ENCODE measurements at places on chromosomes 13 and 19.

DNA sequence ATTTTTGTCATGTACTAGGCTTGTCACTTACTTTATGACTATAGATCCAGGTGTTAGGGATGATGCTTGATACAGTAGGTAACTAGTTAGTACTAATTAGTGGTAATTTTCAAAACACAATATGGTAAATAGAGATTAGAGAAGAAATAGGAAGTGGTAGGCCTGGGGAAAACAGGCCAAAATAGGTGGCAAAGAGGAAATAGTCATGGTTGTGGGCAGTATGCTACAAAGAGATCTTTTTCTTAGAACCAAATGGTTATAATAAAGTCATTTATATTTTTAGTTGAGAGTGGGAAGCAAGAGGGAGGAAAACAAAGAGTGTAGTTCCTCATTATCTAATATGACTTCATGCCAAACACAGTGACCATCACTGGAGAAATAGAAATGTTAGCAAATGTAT, 9.1 kb upstream of the VWA8 start:
- DNase-seq: no peak

GRCh38 chr13:23081901-23082300, 98.9 kb upstream of the SGCG start:
- no peak for DNase-seq

DNA sequence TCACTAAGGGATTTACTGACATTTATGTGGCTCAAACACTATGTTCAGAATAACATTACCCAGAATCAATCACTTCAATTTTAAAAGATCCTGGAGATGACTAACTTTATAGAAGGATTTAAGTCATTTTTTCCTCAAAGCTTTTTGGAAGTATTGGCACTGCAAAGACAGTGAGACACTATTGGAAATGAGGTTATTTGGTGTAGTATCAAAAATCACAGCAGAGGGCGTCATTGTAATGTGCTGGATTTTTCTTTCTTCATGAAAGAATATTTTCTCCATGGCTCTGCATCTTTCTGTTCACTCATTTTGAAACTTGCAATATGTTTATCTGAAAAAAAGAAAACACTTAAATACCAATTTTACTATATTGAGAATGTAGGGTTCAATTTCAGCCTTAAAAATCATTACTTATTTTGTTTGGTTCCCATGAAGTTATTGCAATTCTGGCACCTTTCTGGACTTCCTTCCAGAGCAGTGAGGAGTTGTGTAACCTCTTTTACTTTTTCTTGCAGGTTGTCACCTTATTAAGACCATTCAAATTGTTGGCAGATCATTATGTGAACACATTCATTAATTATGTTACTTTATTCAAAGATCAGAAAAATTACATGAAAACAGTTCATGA, 3.7 kb upstream of the CSNK1A1L start:
- no peak for DNase-seq

DNA sequence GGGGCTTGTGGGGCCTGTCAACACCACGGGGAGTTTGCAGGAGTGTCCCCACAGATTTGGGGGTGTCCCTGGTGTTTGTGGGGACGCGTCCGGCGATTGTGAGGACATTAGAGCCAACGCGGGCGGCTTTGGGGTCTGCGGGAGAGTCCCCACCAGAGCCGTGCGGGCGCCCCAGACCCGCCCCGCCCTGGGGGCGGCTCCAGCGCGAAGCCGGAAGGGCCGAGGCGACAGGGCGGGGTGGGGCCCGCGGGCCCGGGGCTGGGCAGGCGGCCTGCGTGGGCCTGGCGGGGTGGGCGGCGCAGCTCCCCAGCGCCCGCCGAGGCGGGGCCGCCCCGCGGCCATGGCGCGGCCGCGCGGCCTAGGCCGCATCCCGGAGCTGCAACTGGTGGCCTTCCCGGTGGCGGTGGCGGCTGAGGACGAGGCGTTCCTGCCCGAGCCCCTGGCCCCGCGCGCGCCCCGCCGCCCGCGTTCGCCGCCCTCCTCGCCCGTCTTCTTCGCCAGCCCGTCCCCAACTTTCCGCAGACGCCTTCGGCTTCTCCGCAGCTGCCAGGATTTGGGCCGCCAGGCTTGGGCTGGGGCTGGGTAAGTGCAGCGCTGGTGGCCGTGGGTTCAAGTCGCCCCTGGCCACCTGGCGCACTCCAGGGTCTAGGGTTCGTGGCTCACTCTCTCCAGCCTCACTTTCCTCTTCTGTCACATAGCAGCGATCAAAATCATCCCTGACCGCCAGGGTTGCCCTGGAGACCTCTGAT, 10.3 kb downstream of the PDE4A start:
- DNase-seq: no peak

- no peak for DNase-seq
Measured at GRCh38 chr13:46489586-46490023, 63.4 kb upstream of the LRCH1 start.

GRCh38 chr13:51906581-51906980, 44.8 kb downstream of the CCDC70 start:
- no peak for DNase-seq

DNA sequence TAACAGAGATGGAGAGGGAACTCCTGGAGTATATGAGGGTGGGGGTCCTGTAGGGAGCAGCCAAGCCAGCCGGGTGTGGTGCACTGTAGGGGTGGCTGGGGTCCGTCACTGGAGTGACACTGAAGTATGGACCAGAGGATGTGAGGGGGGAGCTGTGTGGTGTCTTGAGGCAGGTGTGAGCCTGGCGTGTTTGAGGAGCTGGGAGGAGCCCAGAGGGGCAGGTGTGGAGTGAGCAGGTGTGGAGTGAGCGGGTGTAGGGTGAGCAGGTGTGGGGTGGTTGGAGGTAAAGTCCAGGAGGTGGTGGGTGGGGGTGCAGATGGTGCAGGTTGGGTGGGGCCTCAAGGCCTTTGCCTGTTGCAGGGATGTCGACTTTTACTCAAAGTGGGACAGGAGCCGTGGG, 5.9 kb downstream of the B3GNT8 start:
- no peak for DNase-seq

GRCh38 chr13:81031996-81032395, 691.1 kb upstream of the SPRY2 start:
- DNase-seq: no peak

GRCh38 chr13:113151745-113152690, 6.4 kb upstream of the PROZ start:
- DNase-seq: no peak

DNA sequence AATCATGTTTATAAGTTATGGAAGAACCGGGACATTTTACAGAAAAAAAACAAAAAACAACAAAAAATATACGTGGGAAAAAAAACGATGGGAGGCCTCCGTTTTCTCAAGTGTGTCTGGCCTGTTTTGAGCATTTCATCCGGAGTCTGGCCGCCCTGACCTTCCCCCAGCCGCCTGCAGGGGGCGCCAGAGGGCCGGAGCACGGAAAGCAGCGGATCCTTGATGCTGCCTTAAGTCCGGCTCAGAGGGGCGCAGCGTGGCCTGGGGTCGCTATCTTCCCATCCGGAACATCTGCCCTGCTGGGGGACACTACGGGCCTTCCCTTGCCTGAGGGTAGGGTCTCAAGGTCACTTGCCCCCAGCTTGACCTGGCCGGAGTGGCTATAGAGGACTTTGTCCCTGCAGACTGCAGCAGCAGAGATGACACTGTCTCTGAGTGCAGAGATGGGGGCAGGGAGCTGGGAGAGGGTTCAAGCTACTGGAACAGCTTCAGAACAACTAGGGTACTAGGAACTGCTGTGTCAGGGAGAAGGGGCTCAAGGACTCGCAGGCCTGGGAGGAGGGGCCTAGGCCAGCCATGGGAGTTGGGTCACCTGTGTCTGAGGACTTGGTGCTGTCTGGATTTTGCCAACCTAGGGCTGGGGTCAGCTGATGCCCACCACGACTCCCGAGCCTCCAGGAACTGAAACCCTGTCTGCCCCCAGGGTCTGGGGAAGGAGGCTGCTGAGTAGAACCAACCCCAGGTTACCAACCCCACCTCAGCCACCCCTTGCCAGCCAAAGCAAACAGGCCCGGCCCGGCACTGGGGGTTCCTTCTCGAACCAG, 1.8 kb upstream of the APOE start:
- peak; percentile 86 for DNase-seq

DNA sequence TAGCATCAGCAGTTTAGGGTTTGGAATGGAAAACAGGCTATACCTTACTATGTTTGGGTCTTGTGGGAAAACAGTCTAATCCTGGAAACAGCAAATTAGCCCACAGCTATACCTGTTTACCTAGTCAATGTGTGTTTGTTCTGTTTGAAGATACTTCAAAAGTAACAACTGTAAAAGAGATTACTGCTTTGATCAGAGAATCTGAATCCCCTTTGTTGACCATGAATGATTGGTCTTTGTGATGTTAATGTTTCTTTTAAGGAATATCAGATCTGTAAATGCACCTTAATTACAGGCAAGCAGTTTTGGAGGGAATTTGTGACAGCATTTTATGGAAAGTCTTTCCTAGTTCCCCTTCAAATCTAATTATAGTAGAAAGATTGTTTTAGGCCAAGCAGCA, 20.7 kb upstream of the KLF5 start:
- no peak for DNase-seq

DNA sequence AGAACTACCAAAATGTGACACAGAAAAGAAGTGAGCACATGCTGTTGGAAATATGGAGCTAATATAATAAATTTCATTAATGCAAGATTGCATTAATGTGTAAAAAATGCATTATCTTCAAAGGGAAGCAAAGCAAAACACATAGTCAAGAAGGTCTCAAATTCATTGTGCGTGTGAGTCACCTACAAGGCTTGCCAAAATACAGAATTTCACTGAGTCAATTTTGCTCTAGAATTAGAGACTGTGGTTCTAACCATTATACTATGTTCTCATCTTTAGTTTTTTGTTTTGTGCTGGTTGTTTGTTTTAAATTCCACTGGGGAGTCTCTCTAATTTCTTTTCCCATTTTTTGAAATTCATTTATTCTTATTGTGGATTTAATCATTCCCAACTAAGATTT, 149.8 kb upstream of the SLITRK1 start:
- no peak for DNase-seq

GRCh38 chr13:39976481-39976880, 321.0 kb downstream of the COG6 start:
- DNase-seq: no peak

DNA sequence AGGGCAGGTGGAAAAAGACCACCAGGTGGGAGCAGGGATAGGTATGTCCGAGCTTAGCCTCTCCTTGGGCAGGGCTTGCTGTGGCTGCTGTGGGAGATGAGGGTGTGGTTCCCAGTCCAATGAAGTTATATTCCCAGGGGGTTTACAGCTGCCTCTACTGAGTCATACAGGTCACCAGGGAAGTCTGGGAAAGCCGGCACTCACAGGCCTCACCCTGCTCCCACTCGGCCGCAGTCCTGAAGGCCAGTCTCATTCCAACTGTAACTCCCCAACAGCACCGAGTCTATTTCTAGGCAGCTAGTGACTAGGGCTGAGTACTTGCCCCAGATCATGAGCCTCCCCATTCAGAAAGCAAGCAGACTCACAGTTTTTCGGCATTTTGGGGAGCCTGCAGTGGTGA, 77.1 kb downstream of the FNDC3A start:
- no peak for DNase-seq

DNA sequence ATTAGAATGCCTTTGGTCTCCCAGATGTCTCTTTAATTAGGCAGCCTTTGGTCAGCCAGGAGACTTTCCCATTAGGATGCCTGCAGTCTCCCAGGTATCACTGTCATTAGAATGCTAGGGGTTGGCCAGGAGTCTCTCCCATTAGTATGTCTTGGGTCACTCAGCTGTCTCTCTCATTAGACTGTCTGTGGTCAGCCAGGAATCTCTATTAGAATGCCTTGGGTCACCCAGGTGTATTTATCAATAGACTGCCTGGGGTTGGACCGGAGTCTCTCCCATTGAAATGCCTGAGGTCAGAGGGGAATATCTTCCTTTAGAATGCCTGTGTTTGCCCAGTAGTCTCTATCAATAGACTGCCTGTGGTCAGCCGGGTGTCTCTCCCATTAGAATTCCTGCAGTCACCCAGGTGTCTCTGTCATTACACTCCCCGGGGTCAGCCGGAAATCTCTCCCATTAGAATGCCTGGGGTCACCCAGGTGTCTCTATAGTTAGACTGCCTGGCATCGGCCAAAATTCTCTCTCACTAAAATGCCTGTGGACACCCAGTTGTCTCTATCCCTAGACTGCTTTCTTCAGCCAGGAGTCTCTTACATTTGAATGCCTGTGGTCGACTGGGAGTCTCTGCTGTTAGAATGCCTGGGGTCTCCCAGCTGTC, 1460.3 kb downstream of the UQCRFS1 start:
- DNase-seq: no peak

DNA sequence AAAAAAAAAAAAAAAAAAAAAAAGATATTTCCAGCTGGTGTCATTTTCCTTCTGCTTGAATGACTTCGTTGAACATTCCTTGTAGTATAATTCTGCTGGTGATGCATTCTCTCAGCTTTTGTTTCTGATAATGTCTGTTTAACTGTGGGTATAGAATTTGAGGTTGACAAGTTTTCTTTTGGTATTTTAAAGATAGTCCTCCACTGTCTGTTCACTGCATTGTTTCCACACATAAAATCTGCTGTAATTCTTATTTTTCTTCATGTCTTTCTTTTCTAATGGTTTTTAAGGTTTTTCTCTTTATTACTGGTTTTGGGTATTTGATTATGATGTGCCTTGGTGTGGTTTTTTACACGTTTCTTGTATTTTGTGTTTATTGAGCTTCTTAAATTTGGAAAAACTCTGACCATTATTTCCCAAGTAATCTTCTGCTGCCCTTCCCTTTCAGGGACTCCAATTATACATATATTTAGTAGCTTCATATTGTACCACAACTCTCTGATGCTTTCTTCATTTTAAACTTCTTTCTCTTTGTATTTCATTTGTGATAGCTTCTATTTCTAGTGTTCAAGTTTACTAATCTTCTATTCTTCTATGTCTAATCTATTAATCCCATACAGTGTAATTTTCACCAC, 6.3 kb downstream of the EEF1AKMT1 start:
- no peak for DNase-seq

DNA sequence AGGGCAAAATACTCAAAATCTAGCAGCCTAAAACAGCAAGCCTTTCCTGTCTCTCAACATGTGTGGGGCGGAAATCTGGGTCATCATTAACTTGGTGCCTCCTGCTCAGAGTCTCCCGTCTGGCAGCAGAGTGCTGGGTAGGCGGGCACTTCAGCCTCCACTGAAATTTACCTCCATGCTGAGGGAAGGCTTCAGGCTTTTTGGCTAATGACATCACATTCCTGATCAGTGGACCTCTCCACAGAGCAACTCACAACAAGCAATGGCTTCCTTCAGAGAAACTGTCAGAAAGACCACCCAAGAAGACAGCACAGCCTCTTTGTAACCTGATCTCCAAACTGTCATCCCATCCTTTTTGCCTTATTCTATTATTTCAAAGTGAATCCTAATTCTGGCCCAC, 1109.0 kb downstream of the UQCRFS1 start:
- no peak for DNase-seq

DNA sequence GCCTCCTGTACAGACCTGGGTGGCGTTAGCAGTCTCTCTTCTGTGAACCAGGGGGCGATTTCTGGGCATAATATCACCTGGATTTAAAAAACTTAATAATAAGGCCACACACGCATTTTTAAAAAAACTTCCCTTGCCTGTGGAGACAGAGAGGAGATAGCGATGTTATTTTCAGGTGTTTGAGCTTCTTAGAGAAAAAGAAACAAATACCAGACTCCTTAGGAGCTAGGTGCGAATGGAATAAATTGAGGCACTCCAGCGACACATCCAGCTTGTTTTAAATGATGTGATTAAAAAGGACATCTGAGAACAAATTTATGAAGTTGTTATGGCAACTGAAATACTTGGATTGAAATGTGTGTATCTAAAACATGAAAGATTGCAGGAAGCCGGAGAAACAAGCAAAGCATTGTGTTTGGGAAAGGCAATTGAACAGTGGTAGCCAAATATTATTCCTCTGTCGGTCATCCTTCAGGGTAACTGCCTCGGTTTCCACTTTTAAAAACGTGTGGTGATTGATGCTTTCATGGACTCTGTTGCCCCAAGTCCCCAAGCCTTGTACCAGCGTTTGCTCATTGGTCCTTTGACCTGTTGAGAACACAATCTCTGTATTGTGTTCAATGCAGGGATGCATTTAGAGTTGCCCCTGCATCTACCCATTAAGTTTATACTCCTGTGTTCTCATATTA, 158.7 kb downstream of the TM9SF2 start:
- DNase-seq: no peak

Measured in activated CD4-positive, CD25-positive, alpha-beta regulatory T cell treated with anti-CD3 and anti-CD28 coated beads, Interleukin-2, amount 50 U/mL, for 72 hours (primary cell).